Hypothalamus (tissue), 51 donors: ENCODE measurements at places on chromosomes 4 and X.

GRCh38 chr4:43556262-43556661, 663.7 kb downstream of the GRXCR1 start:
- DNase-seq, result no peak

GRCh38 chrX:13778916-13779315, 38.0 kb downstream of the GPM6B start:
- no peak for DNase-seq

- DNase-seq, result no peak
These were observed 16.2 kb upstream of the PUDP start for GRCh38 chrX:7164174-7164573.

DNA sequence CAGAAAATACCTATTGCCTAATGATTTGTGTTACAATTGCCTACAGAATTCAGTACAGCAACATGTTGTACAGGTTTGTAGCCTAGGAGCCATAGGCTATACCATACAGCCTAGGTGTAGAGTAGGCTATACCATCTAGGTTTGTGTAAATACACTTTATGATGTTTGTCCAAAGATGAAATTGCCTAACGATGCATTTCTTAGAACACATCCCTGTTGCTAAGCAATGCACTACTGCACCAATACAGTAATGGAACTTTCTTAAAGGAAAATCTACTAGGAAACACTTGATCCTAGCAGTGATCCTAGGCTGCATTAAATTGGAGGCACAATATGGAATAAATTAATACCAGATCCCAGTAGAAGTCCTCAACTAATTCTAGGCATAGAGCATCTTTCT, 18.3 kb downstream of the NOA1 start:
- DNase-seq, result no peak

- DNase-seq, result no peak
These were observed 192.7 kb upstream of the STS start for GRCh38 chrX:6954836-6955235.

- DNase-seq, result no peak
These were observed 991.3 kb upstream of the DIAPH2 start for GRCh38 chrX:95693365-95693764.

DNA sequence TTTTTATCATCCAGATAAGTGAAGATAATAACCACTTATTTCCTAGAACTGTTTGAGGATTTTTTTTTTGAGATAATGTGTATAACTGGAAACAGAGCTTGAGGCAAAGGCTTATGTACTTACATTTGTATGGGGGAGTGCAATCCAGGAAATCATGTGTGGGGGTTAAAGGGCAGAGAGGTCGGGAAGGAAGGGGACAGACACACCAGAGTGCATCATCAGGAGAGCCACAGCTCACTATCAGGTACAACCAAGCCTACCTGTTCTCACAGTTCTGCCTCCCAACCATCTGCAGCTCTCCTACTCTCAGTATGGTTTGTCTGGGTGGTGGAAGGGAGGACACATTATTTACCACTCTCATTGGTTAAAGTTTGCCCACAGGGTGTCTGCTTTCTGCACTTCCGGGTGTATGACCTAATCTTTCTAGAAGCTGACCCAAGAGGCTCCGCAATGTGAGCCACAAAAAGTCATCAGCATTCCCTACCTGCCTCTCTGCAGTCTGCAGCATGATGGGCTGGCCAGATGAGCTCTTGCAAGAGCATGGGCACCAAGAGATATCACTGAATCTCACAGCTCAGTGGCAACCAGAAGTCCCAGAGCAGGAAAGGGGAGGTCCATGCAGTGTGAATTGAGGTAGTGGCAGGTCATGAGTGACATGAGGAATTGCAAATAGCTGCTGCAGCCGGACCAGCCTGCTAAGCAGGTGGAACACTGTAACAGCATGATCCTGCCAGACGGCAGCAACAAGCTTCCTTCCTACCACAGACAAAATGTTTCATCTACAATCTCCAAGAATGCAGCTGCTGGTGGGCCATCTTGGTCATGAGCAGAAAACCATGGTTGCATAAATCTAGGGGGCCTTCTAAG, 36.9 kb upstream of the SPRY1 start:
- DNase-seq, result no peak

DNA sequence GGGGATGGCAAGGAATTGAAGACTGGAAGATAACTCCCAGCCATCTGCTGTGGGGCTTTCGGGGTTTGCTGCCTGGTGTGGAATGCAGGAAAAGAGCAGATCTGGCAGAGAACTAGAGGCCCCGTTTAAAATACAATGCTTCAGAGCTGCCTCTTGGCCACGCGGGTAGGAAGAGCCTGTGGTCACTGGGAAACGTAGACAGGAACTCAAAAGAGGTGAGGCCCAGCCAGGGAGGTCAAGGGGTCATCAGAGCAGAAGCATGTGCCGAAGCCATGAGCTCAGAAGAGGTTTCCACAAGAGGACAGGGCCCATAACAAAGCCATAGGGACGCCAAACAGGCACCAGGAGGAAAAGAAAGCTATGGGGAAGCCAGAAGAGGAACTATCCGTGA, 14.5 kb upstream of the STS start:
- no peak for DNase-seq

DNA sequence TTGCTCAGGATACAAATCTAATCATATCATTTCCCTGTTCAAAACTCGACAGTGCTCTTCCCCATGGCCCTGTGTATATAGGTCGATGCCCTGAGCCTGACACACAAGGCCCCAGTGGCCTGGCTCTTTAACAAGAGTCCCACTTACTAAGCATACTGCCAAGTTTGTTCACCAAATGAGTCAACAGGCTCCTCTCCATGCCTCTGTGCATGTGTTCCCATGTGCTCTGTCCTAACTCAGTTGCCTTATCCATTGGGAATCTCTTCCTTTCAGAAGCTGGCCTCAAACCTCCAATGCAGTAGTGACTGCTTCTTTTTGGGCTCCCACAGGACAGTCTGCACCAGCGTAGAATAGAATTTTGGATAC, 18.9 kb upstream of the CXCR3 start:
- DNase-seq, result no peak

- DNase-seq, result no peak
These were observed 32.5 kb downstream of the HMGB2 start for GRCh38 chr4:173301518-173302201.

DNA sequence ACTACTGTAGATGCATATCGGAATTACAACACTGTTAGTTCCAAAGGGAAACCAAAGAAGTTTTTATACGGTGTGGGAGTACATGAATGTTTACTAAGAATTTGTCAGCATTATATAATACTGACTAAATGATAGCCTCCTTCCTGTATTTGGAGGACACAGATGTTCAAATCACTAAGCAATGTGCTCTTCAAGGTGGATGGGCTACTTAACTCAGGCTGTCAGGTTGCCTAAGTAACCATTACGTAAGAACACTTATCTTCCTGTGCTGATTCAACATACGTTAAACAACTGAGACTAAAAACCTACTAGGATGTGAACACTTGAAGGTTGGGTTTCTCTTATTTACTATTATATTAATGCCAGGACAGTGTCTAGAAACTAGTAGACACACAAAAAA, 81.9 kb upstream of the HPGD start:
- DNase-seq, result no peak

DNA sequence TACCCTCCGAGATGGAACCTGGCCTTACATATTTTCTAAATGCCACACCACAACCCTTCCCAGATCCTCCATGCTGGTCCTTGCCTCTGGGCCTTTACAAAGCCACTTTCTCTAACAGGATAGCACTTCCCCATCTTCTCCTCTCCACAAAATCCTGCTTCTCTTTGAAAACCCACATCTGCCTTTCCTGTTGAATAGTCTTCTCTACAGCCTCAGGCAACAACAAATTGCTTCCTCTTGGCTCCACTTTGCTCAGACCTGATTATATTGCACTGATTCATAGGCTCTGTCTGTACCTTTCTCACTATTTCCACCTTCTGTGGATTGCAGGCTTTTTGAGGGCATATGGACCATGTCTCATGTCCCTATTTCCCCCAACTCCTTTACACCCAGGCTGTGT, 203.7 kb upstream of the MBNL3 start:
- DNase-seq, result no peak

DNA sequence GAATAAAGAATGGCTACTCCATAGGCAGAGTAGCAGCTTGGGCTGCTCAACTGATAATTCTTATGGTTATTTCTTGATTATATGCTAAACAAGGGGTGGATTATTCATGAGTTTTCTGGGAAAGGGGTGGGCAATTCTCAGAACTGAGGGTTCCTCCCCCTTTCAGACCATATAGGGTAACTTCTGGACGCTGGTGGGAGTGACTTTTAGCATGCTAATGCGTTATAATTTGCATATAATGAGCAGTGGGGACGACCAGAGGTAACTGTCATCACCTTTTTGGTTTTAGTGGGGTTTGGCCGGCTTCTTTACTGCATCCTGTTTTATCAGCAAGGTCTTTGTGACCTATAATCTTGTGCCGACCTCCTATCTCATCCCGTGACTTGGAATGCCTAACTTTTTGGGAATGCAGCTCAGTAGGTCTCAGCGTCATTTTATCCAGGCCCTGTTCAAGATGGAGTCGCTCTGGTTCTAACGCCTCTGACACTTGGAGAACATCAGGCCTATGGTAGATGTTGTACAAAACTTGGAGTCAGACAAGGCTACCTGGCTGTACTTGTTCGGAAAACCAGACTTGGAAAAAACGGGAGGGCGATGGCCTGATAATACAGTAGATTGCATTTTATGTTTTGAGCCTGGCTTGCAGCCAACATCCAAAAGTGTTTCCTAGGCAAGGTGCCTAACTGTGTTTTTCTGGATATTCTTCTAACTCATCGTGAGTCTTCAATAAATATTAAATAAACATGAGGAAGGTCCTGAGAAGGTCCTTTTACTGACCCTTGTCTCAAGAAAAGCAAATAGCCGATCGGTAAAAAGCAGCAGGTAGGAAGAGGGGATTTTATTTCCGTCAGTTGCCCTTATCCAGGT, 1.8 kb upstream of the TMEM164 start:
- no peak for DNase-seq

- DNase-seq, result no peak
These were observed 95.1 kb downstream of the TSPAN7 start for GRCh38 chrX:38656350-38656915.

GRCh38 chr4:41614519-41614918, 76.6 kb downstream of the LIMCH1 start:
- no peak for DNase-seq

DNA sequence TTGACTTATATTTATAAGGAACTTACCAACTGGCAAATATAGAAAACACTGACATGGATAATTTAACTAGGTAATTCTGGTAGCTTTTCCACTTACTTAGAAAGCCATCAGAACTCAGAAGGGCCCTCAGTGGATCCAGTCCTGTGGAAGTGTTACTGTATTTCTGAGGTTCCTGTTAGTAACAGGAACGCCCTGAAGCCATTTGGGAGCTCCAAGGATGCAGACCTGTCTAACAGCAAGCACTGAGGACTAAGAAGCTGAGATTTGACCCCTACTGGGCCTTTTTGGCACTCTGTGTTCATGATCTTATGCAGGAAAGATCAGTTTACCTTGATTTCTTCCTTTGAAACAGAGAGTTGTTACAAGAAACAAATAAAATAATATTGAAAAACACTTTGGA, 46.0 kb upstream of the TLL1 start:
- no peak for DNase-seq

DNA sequence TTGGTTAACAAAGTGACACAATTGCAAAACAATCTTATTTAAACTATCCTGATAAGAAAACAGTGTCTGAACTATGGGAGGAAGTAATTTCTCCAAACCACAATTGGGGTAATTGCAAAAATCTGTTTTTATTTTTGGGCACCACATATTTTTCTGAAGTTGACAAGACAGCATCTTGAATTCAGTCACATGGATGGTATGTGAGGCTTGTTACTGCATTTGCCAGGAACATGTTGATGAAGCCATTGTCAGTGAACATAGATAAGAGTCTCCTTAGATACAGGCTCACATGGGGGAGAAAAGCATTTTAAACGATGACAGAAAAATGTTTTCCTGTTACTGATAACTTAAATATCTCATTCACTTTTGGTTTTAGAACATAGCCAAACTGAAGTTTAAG, 5.5 kb upstream of the USP53 start:
- no peak for DNase-seq

DNA sequence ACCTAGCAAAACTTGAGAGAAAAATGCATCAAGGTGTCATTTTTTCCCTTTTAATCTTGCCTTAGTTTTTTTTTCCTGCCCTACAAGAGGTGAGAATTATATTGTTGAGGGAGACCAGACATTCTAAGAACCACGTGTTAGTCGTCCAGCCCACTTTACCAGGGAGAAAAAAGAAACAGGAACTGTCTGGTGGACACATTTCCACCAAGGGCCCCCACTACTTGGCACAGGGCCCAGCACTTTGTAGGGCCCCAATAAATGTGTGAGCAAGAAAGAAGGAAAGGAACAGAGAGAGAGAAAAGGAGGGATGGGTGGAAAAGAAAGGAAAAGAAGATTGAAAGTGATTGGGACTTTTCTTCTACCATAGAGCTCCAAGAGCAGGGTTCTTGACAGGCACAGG, 3.9 kb upstream of the EGFL6 start:
- DNase-seq, result no peak
